Daoy (cell line): ENCODE measurements at places on chromosomes 7 and 10. TPM values are rescaled to one million over a fixed set of nuclear protein-coding genes. Genes with fewer than 3 reads are reported as not detected.

GRCh38 chr7:55931421-55932151, 20.1 kb upstream of the MRPS17 start:
- no peak for DNase-seq

GRCh38 chr10:82294874-82295378, 419.9 kb downstream of the NRG3 start:
- DNase-seq, result no peak

GRCh38 chr7:52609511-52609910, 425.9 kb upstream of the POM121L12 start:
- no peak for DNase-seq

DNA sequence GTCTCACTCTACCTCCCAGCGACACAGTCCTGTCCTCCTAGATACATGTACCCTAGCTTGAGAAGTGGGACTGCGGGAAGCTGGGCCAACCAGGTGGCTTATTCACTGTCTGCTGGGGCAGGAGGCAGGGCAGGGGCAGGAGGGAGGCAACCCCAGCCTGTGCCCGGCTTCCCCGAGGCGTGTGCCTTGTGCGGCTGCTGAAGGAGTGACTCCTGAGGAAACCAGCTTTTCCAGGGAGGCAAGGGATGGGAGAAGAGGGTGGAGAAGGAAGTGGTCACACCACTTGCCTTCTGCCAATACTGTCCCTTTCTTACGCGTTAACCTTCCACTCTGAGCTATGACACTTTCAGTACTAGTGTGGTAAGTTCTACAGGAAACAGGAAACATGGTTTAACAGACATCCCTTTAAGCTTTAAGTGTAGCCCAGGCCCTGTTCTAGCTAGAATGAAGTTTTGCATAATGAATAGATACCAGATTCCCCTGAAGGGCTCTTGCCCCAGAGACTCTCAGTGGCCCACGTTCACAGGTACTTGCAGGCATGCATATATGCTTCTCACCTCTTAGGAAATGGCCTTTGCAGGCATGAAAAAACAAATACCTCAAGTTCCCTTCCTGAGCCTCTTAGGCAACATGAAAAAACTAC, 40.6 kb downstream of the SYPL1 start:
- peak; percentile 56 for DNase-seq

DNA sequence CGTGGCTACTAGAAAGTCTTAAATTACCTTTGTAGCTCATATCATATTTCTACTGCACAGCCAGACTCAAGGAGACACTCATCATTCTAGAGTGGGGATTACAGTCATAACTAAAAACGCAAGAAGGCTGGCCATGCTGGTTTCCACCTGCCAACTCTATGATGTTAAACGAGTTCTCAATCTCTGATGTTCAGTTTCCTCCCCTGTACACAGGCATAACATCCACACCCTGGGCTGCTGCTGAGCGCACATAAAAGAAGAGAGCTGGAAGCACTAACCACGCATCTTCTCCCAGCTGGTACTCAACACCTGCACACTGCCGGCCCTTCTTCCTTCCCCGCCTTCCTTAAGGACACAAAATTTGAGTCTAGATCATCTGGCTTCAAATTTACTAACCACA, 60.5 kb downstream of the SORBS1 start:
- no peak for DNase-seq

- peak; percentile 84 for DNase-seq
Measured at GRCh38 chr10:94006591-94007550, 13.1 kb downstream of the PLCE1 start.

DNA sequence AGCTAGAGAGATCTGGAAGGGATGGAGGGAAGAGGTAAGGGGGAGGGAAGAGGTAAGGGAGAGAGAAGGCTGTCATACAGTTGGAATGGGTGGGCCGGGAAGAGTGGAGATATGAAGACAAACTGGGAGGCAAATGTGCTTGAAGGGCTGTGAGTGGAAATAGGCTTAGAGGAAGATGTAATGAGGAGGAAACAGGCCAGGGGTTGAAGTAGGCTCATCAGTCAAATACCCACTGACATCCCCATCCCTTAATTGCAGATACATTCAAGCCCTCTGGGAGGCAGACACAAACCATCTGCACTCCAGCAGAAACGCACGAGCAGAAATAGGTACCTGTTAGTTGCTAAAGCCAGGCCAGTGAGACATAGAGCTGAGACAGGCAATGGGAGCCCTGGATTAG, 2.1 kb downstream of the SYNPO2L start:
- peak; percentile 16 for DNase-seq

- DNase-seq, result no peak
Measured at GRCh38 chr7:124375391-124375790, 342.5 kb upstream of the TMEM229A start.

The ZNF92 gene
- 17.9 and 22.8 TPM in 2 replicates for total RNA-seq

The IL6 gene
- 74.2 and 77.6 TPM in 2 replicates for total RNA-seq

The LEP gene
- total RNA-seq, result not detected in 2 replicates

The STOX1 gene
- 0.80 and 3.0 TPM in 2 replicates for total RNA-seq

The ZEB1 gene
- total RNA-seq, result 11.3 and 14.9 TPM in 2 replicates

The KCNMA1 gene
- total RNA-seq, result 28.8 and 32.8 TPM in 2 replicates
